ENCODE measurements at places on chromosomes 7 and 10.

- no peak for DNase-seq
Observed at GRCh38 chr7:7702826-7703225, 15.6 kb downstream of the RPA3 start.

DNA sequence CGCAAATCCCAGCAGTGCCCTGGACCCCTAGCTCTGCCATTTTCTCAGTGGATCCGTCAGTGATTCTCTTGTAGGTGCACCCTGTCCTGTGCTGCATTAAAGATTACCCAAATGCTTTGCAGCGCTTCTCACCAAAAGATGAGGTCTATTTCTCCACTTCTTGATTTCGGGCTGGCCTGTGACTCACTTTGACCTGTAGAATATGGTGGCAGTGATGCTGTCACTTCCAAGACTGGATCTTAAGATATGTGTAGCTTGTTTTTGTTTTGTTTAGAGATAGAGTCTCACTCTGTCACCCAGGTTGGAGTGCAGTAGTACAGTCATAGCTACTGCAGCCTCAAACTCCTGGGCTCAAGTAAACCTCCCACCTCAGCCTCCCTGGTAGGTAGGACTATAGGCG lies 37.0 kb upstream of the ZMIZ1 start:
- DNase-seq: no peak

GRCh38 chr10:50554995-50555568 lies 68.7 kb downstream of the SGMS1 start:
- DNase-seq: no peak

DNA sequence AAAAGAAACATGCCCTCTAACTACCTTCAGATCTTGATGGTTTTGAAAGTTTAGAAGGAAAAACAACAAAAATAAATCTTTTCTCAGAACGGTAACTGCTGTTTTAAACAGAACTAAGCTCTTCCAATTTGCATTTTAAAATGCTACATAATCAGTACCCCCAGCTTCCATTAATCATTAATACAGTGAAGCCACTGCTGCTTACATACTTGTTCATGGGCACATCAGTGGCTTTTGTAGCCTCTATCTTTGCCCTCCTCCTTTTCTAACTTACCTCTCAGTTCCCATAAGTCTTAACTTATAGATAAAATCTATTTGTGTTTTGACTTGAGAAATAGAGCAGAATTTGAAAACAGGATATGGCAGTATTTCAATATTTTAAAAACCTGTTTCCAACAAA lies 109.1 kb downstream of the POLL start:
- DNase-seq: no peak
